Fibroblast of lung (primary cell): ENCODE measurements at places on chromosomes 3 and 15.
A peak's percentile ranks its signal among the peaks of the same experiment; 100 is the strongest.

- DNase-seq, result peak; percentile 40
Observed at GRCh38 chr3:179113903-179114302, 34.3 kb upstream of the PIK3CA start.

- DNase-seq, result peak; percentile 29
Observed at GRCh38 chr3:45269952-45270351, 43.9 kb upstream of the TMEM158 start.

DNA sequence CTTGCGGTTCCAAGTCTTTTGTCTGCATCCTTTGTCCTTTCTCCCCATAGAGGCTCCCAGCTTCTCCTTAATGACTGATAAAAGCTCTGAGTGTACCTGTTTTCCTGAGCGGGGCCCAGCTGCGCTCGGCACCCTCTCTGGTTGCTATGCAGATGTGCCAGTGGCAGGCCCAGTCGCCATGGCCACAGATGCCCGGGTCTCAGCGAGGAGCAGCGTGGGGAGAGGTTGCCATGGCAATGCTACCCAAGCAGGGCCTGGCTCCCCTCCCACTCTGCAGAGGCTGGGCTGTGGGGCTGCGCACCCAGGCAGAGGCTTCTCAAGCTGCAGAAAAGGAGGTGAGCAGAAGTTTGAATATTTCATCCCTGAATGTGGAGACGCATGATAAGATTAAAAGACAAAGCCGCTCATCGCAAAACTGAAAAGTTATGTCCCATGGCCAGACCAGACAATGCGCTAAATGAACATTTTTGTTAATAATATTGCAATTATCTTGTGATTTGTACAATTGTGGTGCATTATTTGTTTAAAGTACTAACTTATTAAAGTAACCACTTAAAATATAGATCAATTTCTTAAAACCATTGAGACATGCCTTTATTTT lies 66.1 kb downstream of the TPRA1 start:
- DNase-seq, result no peak

DNA sequence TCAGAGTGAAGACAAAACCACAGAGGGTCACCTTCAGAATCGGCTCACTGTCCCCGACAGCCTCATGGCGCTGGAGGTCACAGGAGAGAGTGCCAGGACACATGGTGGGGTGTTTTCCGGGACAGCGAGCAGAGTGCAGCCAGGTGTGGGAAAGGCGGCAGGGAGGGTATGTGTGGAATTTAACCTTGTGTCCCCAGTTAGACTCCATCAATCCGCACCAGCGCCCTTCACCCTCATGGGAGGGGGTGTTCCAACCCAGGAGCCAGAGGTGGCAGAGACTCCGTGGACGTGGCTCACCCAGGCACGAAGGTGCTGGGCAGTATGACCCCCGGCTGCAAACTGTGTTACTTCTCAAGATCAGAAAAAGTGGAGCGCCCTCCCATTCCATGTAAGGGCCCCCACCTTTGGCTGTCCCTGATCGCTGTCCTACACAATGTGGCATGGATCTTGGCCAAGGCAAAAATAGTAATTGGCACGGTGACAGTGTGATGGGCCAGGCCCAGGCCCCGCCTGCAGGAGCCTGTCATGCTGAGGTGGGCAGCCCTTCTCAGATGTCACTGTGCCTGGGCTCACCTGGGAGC lies 190.3 kb downstream of the XXYLT1 start:
- DNase-seq, result no peak

DNA sequence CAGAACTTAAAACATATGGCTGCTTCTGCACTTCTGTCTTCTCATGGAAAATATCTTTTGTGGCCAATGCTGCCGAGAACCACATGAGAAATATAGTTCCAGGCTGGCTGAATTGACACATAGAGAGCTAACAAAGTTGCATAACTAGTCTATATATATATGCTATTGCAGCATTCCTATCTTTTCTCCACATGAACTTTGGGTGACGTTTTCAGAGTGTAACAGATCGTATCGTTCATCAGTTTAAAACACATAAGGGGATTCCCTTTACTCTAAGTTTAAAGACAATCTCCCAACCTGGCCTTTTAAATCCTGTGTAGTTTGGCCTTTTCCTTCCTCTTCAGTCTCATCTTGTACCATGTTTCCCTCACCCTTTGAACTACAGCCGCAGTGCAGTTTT lies 394.2 kb upstream of the CBLB start:
- DNase-seq, result no peak

DNA sequence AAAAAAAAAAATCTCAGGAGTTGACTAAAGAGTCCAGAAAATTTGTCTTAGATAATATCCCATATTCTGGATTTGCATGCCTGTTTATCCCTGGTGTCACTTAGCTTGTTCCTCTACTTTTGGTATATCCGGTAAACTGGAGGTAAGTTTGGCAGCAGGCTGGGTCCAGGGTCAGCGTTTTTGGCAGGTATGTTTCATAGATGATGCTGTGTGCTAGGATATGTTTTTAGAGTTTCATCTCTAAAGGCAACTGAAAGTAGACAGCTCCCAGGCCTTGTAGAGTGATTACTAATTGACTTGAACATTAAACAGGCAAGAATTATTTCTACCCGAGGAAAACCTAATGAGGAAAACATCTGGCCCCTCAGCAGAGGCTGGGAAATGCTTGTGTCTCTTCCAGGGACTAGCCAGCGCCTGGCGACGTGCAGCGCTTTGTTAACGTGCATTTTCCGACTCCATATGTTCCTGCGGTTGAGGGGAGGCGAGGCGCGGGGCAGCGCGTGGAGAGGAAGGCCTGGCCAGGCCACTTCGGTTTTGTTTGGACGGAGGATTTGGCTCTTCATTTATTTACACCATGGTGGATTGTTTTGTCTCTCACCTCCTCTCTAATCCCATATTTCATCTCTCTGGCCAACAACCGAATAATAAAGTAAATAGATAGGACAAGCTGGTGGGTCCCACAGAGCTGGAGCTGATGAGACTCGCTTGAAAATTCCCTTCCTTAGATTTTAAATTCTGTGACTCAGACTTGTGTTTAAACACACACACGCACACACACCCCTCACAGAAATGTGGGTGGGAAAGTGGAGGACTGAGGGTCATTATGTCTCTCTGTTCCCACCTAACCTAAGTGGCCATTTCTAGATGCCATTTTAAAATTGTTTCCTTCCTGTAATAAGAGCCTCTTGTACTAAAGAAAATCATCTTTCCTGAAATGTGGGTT lies 65.3 kb downstream of the ASB7 start:
- peak; percentile 36 for DNase-seq

DNA sequence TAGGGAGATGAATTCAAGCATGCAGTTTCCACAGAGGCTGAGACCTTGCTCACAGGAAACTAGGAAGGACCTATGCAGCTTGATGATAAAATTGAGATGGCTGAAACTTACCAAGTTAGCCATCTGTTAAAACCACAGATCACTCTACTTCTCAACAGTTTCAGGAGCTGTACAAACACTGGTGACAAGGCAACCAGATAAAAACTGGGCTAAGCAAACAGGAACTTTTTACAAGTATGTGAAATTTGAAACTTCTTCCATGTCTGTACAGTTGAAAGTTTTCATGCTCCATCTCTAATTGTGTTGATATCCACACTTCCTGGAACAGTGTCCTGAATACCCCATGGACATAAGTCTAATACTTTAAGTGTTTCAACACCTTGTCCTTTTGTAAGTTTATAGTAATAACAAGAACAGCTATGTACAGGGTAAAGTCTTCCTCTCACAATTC lies 78.2 kb downstream of the FAIM start:
- DNase-seq, result peak; percentile 83

- no peak for DNase-seq
Observed at GRCh38 chr3:46549408-46549904, 16.6 kb downstream of the LRRC2 start.

DNA sequence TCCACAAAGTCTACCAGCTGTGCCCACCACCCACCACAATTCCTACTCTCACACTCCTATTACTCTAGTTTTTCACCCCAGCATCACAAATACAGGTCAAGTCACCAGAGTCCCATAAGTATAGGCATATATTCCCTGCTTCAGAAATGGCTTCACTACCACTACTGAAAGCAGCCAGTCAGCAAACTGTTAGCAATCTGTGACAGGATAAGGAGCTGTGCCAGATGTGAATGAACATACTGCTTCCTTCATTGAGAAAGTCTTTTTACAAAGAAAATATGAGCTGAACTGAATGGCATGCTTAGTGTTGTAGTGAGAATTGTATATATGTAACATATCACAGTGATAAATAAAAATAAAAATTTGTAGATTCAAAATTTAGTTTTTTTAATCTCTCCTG lies 76.8 kb downstream of the C3orf85 start:
- DNase-seq, result no peak

- peak; percentile 44 for DNase-seq
Observed at GRCh38 chr15:33211176-33211808, 16.8 kb upstream of the FMN1 start.

- DNase-seq, result no peak
Observed at GRCh38 chr15:83491486-83491885, 44.3 kb downstream of the SH3GL3 start.

GRCh38 chr3:190265126-190265525 lies 57.1 kb downstream of the CLDN1 start:
- peak; percentile 25 for DNase-seq

DNA sequence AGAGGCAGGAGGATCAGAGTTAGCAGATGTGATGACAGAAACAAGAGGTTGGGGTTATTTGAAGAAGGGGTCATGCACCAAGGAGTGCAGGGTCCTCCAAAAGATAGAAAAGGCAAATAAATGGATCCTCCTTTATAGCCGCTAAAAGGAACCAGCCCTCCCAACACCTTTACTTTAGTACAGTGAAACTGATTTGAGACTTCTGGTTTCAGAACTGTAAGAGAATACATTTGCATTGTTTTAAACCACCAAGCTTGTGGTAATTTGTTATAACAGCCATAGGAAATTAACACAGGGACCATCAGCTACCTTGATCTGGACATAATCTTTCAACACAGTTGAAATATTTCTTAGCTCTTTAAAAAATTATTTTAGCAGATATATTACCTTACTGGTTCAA lies 166.6 kb downstream of the TIGIT start:
- DNase-seq, result no peak

GRCh38 chr15:65801229-65801805 lies 9.2 kb upstream of the DENND4A start:
- DNase-seq, result no peak

- DNase-seq, result no peak
Observed at GRCh38 chr3:22523925-22524324, 679.2 kb upstream of the UBE2E2 start.

DNA sequence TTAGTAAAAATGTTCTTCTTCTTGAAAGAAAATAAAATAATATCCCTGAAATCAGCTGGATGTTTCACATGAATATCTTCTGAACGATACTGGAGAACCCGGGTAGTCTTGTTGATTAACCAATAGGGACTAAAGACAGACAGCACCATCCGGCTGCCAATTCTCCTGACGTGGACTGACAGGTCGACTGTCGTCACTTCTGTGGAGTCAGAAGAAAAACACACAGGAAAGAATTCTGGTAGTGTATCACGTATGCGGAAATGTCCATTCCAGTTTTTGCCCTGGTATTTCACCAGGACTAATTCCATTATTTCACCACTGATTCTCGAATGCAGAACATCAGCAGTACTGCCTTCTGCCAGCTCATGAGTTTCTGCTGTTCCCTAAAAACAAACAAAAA lies 144.6 kb downstream of the VPS13C start:
- no peak for DNase-seq

GRCh38 chr3:130820976-130821375 lies 72.9 kb upstream of the ATP2C1 start:
- peak; percentile 50 for DNase-seq

- peak; percentile 44 for DNase-seq
Observed at GRCh38 chr3:136008732-136009470, 43.4 kb downstream of the PPP2R3A start.

DNA sequence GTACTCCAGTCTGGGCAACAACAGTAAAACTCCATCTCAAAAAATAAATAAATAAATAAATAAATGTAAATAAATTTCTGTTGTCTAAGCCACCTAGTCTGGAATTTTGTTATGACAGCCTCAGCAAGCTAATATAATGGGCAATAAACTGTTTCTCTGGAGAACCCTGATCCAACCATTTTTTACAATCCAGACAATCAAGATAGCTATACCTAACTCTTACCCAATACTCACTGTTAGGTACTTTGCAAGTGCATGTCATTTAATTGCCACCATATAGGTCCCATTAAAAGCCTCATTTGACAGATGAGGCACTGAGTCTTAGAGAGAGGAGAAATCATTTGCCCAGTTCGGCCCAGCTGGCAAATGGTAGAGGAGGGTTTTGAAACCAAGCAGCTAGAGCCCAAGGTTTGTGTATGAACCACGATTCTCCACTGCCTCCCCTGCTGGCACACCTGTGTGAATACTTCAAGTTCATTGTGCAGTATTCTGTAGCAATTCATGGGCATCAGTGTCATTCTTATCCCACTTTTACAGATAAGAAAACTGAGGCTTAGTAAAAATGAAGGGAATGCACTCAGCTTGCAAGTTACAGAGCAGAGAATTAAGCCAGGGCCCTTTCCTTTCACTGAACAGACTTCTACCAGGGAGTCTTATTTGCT lies 107.0 kb upstream of the UBE2E1 start:
- DNase-seq, result no peak

- DNase-seq, result no peak
Observed at GRCh38 chr3:175421902-175422301, 562.8 kb downstream of the NAALADL2 start.

GRCh38 chr3:138479438-138479863 lies 45.0 kb downstream of the ESYT3 start:
- DNase-seq, result peak; percentile 27

- DNase-seq, result no peak
Observed at GRCh38 chr3:174010907-174011306, 613.4 kb downstream of the NLGN1 start.

GRCh38 chr3:46925585-46925934 lies 48.0 kb downstream of the PTH1R start:
- no peak for DNase-seq

- DNase-seq, result no peak
Observed at GRCh38 chr3:194095464-194095863, 40.5 kb upstream of the HES1 start.

DNA sequence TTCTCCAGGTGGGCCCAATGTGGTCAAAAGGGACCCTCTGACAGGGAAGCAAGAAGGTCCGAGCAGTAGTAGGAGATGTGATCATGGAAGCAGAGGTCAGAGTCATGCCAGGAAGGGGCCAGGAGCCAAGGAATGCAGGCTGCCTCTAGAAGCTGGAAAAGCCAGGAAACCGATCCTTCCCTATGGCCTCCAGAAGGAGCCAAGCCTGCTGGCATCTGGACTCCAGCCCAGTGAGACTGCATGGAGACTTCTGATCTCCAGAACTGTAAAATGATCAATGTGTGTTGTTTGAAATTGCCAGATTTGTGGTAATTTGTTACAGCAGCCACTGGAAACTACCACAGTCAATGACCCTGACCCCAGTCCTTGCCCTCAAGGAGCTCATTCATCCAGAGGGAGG lies 56.8 kb upstream of the SPATA12 start:
- no peak for DNase-seq

GRCh38 chr15:44811337-44811736 lies 75.0 kb downstream of the TRIM69 start:
- DNase-seq, result no peak

DNA sequence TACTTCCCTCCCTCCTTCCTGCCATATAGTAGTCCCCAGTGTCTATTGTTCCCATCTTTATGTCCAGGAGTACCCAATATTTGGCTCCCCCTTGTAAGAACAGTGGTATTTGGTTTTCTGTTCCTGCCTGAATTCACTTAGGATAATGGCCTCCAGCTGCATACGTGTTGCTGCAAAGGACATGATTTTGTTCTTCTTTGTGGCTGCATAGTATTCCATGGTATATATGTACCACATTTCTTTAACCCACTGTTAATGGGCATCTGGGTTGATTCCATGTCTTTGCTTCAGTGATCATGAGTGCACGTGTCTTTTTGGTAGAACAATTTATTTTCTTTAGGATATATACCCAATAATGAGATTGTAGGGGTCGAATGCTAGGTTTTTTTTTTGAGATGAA lies 19.3 kb downstream of the SPRED1 start:
- DNase-seq, result no peak
